ENCODE measurements at places on chromosomes 2 and 18. TPM values are rescaled to one million over a fixed set of nuclear protein-coding genes. Genes with fewer than 3 reads are reported as not detected.

DNA sequence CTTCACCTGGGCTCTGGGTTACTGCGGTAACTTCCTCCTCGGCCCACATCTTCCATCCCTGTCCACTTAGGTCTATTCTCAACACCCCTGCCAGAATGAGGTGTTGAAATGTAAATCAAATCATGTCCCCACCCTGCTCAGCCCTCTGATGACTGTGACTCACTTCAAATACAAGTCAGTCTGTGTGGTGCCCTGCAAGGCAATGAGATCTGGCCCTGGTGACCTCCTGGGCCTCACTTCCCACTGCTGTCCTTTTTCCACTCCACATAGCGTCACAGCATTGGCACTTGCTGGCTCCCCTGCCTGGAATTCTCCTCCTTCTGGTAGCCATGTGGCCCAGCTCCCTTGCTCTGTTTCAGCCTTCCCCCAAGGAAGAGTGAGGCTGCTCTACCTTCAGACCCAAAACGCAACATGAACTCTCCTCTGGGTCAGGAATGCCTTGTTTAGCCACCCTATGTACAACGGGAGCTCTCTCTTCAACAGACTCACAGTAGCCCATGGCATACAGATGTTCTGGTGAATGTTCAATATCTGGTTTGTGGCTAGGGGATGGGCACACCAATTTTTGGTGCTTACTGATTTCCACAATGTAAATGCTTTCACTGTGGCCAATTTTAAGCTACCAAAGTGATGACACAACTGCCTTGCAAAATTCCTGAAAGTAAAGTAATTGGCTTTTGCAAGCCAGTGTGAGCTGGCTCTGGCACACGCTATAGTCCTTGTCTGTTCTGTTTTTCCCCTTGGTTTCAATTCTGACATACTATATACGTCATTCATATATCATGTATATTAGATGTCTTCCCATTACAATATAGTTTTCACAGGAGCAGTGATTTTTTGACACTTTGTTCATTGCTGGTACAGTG, 550.3 kb upstream of the HS6ST1 start:
- DNase-seq: no peak

DNA sequence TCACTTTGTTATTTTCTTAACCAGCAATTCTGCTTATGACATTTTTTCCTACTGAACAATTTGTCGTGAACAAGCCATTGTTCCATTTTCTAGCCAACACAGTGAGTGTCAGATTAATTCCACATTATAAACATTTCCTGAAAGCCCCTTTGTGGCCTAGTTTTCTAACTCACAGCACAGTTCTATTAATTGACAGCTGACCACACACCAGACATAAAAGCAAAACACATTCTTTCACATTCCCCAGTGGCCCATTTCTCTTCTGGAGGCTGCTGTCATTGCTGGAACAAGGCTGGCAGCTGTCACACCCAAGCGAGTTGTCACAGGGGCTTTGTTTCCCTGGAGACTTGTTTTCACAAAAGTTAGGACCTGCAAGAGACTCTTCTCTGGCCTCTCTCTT, 50.7 kb downstream of the RNF152 start:
- no peak for DNase-seq

GRCh38 chr2:19944205-19944845, 42.5 kb upstream of the TTC32 start:
- no peak for DNase-seq

DNA sequence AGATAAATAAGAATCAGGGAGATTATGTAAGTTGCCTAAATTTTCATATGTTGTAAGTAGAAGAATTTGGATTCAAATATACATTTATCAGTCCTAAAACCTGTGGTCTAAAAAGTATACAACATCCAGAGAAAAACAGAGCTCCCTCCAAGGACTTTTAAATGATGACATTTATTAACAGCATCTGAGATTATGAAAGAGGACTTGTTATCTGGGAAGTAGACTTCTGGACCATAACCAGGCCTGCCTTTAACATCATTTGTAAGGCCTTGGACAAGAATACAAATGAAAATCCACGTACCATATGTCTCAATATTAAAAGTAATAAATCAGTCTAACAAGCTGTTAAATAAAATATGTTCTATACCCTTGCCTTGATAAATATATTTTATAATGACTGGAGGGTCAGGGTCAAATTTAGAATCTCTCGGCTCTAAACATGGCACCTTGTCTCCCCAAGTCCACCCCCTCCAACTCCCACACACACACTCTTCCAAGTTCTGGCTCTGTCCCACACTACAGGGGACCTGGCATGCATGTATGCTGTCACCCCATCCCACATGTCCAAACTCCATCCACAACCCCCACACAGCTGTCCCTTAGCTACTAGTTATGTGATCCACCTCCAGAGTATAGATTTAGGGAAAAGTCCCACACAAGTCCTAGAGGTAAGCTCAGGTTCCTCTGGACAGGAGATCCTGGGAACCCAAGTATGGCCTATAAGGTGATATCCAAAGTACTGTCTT, 382.6 kb downstream of the CDH2 start:
- no peak for DNase-seq

GRCh38 chr2:178521304-178522150, 41.3 kb downstream of the PLEKHA3 start:
- DNase-seq: no peak

GRCh38 chr2:201471732-201472393, 20.3 kb downstream of the STRADB start:
- no peak for DNase-seq

GNAL gene
- polyA plus RNA-seq: 0.63 TPM

DNA sequence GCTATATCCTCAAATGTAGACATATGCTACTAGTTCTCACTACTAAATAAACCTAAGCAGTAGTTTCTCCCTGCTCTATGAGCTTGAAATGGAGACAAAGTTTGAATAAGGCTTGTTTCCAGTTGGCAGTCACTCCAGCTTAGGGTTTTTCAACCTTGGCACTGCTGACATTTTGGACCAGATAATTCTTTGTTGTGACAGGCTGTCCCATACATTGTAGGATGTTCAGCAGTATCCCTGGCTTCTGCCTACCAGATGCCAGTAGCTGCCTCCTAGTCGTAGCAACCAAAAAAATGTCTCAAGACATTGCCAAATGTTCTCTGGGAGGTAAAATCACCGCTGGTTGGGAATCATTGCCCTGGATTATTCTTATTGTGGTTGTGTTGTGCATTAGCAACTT, 182.7 kb upstream of the PARD3B start:
- DNase-seq: no peak

DNA sequence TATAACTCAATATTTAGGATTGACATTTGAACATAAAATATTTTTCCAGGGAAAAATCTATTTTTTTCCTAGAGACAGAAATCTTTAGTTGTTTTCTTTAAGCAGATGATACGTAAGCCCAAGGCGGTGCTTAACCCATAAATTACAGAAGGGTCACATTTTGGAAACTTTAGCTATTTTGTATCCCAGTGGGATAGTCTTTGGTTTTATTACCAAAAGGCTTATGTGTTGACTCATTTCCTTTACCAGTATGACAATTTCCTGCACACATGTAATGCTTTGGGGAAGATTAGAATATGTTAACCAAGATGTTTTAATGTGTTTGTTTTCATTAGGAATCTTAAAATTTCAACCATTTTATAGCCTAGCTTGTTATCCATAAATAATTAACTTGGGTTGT, 24.8 kb downstream of the DYNC1I2 start:
- DNase-seq: no peak

ADAM23 gene
- polyA plus RNA-seq: not detected

DNA sequence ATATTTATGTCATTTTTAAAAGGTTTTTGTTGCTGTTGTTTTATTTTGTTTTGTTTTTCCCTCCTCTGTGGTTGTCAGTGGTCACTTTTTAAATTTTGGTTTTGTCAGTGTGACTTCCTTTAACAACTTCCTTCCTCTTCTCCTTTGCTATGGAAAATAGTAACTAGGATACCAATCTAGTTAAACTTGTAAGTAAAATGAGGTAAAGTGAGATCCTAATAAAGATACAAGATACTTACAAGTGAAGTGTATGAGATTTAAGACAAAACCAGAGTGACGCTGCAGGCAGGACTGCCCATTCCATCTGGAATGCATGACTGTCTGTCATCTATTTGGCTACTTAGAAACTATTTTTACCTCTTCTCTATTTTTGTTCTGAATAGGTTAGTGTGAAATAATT, 30.6 kb upstream of the CREB1 start:
- no peak for DNase-seq

DNA sequence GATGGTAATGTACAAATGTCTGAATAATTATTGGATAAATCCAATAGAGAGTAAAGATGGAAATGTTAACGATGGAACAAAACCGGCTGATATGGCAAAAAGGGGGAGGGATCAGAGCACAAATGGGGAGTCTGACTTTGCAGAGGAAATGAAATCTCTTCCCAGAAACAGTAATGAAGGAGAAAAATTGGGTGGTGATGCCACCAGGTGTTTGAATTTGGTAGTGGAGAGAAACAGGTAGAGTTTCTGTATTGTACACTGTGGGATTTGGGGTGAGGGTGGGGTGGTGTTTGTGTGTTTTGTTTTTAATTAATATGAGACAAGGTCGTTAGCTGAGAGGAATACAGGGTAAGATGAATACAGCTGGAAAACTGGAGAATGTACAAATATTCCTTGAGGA, 20.4 kb upstream of the XDH start:
- DNase-seq: no peak

DNA sequence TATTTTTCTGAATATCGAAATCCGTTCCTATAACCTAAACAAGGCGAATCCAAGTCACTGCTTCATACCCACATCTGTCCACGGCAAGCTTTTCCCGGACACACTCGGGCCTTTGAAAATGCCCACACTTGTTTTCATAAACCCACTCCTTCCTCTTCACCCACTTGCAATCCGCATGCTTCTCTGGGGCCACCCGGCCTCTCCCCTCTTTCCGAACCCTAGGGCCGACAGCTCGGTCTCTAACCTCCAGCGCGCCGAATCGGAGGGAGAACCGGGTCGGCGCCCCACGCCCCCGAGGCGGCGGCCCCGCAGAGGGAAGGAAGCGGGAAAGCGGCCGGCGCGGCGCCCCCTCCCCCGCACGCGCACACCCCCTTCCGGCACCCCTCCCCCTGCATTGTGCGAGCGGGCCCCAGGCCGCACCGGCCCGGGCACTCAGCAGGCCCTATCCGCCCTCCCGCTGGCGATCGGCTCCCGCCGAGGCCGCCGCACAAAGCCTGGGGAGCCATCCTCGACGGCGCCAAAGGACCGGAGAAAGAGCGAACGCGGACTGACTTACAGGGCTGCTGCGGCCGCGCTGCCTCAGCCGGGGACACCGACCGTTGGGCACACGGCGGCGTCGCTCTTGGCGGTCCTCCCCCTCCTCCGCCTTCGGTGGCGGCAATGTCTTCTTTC, 467 bp downstream of the PUM2 start:
- peak; percentile 38 for DNase-seq

GRCh38 chr2:46970334-46971288, 55.0 kb upstream of the MCFD2 start:
- peak; percentile 92 for DNase-seq

- no peak for DNase-seq
These were observed 484.7 kb upstream of the NRP2 start for GRCh38 chr2:205197468-205198139.

DNA sequence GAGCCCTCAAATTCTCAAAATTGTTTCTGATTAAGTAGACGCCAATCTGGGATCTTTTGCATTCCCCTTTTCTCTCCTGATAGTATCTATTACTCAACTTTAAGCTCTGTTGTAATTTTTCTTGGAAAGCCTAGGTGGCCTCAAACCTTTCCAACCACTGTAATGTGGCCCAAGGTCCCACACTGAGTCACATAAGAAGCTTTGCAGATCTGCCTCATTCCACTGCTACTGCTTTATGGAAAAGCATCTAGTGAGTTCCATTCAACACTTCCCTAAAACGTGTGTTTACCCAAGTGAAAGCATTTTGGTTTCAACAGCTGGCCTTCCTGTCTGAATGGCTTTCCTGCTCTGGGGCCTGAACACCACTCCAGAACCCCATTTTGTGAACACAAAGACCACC, 493.6 kb upstream of the SPHKAP start:
- DNase-seq: no peak

GRCh38 chr2:179264368-179265081, at the start of gene SESTD1:
Gene SESTD1, minus strand, starts transcription at chr2:179264832. Its CDS starts 72,991 bp downstream, at chr2:179191841.
- peak; percentile 68 for DNase-seq

- DNase-seq: no peak
These were observed 43.8 kb downstream of the SERTAD2 start for GRCh38 chr2:64609942-64610281.

KCNJ3 gene
- not detected for polyA plus RNA-seq

- DNase-seq: no peak
These were observed 163.1 kb downstream of the NRP2 start for GRCh38 chr2:205845446-205845845.

DNA sequence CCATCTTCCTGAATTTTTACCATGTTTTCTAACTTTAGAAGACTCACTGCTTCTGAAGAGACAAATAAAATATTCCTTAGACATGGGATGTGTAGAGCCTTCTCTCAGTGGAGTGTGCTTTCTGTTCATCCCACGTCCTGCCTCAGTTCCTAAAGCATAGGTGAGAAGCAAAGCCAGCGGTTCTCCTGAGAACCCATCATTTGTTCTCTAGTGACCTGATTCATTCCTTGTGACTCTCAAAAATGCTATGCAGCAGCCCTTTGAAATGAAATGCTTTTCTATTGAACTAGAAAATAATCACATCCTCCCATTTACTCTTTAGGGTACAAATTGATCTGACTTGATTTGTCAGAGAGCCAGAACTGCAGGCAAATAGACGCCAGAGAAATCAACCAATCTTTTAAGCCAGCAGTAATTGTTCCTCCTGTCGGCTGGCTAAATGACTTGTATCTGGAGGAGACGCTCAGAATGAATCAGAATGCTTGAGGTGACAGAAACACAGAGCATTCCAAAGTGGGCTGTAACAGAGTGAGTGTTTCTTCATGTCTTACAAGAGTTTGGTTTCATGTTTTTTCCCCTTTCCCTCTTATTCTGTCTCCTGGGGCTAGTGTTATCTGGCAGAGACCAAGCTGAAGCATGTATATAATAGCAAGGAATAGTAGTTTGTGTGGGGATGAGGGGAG, 81.3 kb upstream of the TMEM178A start:
- no peak for DNase-seq

LINC00305 gene
- polyA plus RNA-seq: not detected

DNA sequence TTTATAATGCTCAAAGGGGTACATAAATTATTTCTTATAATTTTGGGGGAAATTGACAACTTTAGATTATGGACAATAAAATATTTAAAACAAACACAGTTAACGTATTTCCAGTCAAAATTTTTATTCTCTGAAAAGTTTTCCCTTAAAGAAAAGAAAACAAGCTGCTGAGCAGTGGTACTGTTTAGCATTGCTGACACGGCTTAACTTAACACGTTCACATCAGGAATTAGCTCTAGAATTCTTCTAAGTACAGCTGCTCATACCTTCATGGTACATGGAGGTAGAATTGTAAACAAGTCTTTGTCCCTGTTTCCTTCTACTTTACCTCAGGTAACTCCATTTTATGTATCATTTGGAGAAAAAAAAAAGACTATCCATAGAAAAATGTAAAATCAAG, 2.0 kb downstream of the SLC38A11 start:
- no peak for DNase-seq

- no peak for DNase-seq
These were observed 1.6 kb upstream of the MAP2 start for GRCh38 chr2:209422191-209422754.

GRCh38 chr2:7523481-7524120, 606.4 kb downstream of the RNF144A start:
- DNase-seq: no peak

DRC1 gene
- polyA plus RNA-seq: not detected

Measured in HepG2 (cell line).